ENCODE measurements at places on chromosomes 12 and 14.

- DNase-seq = no peak
Observed at GRCh38 chr14:105739331-105740102, 213.1 kb downstream of the TMEM121 start.

GRCh38 chr12:12123036-12123604 lies 52.4 kb downstream of the BCL2L14 start:
- DNase-seq = no peak

- no peak for DNase-seq
Observed at GRCh38 chr12:32450768-32451167, 51.4 kb downstream of the FGD4 start.

DNA sequence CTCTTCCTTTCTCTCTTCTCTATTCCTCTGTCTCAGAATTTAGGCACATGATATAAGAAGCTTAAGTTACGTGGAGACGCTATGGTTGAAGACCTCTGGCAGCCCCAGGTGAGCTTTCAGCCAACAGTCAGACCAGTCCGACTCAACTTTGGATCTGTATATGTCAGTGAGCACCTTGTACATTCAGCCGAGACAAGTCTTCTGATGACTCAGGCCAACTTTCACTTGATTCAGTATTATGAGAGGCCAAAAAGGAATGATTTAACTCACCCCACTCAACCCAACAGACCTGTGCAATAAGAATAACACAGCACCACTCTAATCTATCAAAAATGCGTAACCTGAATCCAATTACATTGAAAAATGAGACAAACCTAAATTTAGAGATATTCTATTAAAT lies 47.5 kb upstream of the FOXG1 start:
- no peak for DNase-seq

- DNase-seq = no peak
Observed at GRCh38 chr12:45418520-45418919, 202.6 kb downstream of the ANO6 start.

DNA sequence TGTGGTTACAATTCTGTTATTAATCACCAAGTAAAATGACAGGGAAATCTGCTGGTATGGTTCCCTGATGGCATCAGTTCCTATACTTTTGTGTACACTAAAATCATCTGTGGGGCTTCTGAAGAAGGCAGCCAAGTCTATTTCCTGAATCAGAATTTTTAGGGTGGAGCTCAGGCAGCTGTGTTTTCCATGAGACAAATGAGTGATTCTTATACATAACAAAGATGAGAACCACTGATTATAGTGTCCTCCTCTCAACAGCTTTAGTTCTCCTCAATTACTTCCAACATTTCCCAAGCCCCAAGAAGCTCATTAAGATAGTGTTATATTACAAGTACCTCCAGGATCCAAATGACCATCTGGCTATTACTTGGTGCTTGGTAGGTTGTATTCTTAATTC lies 64.5 kb upstream of the USP44 start:
- no peak for DNase-seq

DNA sequence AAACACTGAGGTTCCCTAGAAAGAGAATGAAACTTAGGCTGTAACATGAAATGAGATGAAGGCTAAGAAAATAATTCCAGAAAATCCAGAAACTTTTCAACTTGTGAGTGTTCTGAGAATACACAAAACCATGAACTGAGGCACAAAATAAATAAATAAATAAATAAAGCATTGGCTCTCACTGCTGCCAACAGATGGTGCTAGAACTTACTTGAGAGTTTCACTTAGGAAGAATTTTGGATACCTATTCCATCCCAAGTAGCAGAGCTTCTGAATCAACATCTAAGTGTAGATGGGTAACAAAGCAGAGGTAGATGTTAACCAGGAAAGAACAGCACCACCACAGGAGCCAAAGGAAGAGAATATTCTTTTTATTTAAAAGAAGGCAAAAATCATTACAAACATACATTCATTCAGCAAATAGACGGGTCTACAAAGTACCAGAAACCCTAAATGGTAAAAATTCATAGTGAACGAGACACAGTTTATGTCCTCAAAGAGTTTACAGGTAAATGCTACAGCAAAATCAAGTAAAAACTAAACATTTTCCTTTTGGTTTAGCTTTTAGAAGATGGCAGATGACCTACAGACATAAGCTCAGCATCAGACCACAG lies 16.7 kb downstream of the EPS8 start:
- DNase-seq = no peak

DNA sequence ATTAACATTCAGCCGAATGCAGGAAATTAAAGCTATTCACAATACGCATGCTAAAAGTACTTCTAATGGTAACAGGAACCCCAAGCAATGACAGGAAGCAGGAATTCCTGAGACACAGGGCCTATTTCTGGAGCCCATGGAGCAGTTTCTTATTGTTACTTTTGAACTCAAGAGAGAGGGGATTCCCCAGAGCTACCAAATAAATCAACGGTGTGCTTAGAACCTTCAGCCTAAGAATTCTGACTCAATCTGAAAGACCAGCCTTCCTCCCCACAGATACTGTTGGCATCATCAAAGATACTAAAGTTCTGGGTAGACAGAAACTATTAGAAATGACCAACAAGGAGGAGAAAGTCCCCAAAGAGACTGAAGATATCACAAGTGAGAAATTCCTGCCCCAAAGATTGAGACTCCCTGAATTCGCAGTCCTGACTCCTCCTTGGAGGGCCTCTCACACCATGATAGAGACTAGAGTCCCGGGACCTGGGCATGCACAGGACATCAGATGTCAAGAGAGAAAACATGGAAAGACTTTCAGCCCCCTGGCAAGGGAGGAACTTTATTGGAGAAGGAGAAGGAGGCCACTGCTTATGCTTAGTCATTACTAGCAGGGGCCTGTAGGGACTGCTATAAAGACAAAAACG lies 32.7 kb downstream of the RTRAF start:
- DNase-seq = no peak

DNA sequence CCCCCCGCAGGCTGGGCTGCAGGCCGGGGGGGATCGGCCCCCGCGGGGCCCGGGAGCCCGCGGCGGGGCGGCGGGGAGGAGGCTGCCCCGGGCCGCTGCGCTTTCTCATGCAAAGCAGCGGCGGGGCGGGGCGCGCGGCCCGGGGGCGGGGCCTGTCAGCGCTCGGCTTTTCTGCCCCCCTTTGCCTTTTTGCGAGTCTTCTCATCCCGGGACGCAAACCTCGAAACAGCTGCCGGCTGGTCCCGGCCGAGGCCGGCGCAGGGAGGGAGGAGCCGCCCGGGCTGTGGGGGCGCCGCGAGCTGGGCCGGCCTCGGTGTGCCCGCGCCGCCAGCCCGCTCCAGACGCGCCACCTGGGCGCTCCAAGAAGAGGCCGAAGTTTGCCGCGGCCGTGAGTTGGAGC lies at the start of gene FZD10:
Gene FZD10, plus strand, starts transcription at position 198 of the 400 bp plus-strand sequence. CDS start 479 bp downstream, outside the sequence.
- peak; percentile 62 for DNase-seq

GRCh38 chr14:32366256-32366879 lies 37.3 kb downstream of the AKAP6 start:
- DNase-seq = no peak

DNA sequence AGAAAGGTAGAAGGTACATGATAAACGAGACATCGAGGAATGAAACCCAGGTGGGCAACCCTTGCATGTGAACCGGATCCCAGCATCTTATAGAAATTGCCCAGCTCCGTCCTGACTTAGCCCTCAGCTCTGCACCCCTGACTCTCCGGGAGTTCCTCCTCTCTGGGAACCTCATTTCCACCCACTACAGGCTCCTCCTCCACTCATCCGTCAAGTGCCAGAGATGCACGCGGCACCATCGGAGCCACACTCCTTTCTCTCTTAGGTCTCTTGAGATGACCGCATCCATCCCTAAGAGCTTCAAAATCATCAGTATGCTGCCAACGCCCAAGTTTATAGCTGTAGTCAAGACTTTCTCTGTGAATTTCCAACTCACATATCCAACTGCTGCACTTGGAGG lies 84.7 kb downstream of the TTC7B start:
- no peak for DNase-seq

DNA sequence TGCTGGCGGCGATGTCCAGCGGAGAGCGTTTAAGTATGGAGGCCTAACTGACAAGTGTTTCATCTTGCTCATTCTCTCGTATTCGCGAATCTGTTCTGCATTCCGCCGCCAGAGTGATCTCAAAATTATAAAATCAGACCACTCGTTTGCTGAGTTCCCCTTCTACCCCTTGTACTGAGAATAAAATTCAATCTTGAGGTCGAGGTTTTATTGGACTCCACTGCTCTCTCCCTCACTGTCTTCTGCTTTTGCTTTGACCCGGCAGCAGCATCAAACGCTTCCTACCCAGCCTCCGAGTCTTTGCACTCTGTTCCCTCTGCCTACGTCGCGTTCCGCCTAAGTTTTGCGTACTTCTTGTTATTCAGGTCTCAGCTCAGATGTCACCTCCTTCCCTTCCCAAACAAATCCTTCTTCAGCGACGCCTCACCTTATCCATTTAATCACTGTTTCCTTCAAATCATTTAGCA lies 462 bp downstream of the KNTC1 start:
- peak; percentile 58 for DNase-seq

- DNase-seq = no peak
Observed at GRCh38 chr12:39157696-39158342, 252.4 kb upstream of the CPNE8 start.

DNA sequence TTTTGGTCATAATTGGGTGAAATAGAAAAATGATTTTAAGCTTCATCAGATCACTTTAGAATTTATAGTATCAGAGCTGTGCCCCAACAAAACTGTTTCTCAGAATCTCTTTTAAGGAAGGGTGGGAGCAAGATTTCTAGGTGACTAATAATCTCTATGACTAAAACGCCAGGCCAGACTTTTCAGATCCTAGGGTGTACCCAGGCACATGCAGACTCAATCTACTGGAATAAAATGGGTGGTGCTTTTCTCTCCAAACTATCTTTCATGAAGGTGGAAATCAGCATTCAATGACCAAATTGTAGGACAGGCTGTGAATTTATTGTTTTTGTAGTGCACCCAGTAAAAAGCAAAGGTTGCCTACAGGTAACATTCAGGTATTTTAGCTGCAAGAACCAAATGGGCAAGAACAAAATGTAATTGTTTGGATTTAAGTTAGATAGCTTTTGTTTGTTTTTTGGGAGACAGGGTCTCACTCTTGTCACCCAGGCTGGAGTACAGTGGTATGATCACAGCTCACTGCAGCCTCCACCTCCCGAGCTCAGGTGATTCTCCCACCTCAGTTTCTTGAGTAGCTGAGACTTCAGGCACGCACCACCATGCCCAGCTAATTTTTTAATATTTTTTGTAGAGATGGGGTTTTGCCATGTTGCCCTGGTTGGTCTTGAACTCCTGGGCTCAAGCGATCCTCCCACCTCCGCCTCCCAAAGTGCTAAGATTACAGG lies 49.5 kb downstream of the PPP2R5C start:
- peak; percentile 25 for DNase-seq

DNA sequence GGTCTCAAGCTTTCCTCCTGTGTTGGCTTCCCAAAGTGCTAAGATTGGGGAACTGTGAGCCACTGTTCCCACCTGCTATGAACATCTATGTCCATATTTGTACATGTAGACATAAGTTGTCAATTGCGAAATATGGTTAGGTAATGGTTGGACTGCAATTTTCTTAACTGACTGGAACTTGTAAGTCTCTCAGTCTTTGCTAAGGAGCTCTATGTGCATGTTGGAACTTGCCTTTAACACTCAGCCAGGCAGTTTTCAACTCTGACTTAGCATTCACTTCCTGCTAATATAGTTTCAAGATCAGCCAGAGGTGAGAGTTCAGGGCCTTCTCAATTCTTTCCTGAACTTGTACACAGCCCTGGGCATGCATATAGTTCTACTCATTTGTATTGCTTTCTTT lies 44.5 kb upstream of the EEA1 start:
- DNase-seq = no peak

Measured in activated CD4-positive, alpha-beta T cell treated with anti-CD3 and anti-CD28 coated beads for 36 hours (primary cell).